ENCODE measurements at places on chromosomes 16 and 17. TPM values are rescaled to one million over a fixed set of nuclear protein-coding genes. Genes with fewer than 3 reads are reported as not detected.

GRCh38 chr17:47254403-47254943 is 846 bp downstream of the ITGB3 start:
- no peak for DNase-seq

- DNase-seq = no peak
Observed at GRCh38 chr17:2852729-2853282, 56.6 kb downstream of the RAP1GAP2 start.

SLC13A2 gene
- 0.06 TPM for total RNA-seq

DNA sequence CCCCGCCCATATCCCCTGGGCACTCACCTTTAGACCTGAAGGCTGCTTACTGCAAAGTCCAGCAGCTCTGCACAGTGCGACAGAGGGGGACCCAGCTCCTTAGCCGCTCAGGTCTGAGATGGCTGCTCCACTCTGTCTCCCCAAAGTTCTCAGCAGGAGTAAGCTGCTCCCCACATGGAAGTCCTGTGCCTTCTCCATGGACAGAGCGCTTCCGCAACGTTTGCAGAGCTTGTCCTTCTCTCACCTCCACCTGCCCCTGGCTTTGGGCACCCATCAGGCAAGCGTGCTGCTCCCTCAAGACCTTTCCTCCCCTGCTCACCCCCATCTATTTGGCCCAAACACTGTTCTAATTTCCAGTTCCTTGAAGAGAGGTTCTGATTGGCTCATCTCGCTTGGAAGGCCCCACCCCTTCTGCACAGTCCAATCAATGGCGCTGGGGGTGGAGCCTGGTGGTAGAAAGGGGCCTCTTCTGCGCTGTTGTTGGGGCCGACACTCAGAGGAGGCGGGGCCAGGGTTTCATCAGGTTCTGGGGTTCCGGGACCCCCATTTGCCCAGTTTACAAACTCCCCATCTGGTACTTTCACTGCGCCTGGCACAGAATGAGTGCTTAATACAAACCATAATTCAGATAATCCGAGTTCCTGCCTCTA is 137.2 kb downstream of the CYLD start:
- DNase-seq = no peak

- DNase-seq = no peak
Observed at GRCh38 chr17:7098802-7099459, 15.7 kb downstream of the ASGR2 start.

GRCh38 chr16:56405977-56406672 is 19.2 kb downstream of the AMFR start:
- no peak for DNase-seq

BAIAP3 gene
- 30.1 TPM for total RNA-seq

NPTX1 gene
- 19.4 TPM for total RNA-seq

ZC3H7A gene
- 66.0 TPM for total RNA-seq

CASKIN2 gene
- 14.5 TPM for total RNA-seq

DNA sequence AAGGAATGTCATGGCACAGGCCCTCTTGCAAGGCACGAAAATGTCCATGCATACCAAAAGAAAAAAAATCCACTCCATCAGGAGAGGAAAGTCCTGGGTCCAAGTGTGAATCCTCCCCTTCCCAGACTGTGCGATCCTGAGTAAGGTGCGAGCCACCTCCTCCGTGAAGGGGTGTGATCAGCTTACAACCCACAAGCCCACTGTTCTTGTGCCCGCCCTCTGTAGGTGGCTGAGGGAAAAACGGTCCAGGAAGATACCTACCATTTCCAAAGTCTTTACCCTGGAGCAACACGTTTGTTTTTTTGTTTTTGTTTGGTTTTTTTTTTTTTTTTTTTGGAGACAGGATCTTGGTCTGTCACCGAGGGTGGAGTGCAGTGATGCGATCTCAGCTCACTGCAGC is 116.5 kb downstream of the ZNF423 start:
- DNase-seq = no peak

RABEP2 gene
- 19.6 TPM for total RNA-seq

DNA sequence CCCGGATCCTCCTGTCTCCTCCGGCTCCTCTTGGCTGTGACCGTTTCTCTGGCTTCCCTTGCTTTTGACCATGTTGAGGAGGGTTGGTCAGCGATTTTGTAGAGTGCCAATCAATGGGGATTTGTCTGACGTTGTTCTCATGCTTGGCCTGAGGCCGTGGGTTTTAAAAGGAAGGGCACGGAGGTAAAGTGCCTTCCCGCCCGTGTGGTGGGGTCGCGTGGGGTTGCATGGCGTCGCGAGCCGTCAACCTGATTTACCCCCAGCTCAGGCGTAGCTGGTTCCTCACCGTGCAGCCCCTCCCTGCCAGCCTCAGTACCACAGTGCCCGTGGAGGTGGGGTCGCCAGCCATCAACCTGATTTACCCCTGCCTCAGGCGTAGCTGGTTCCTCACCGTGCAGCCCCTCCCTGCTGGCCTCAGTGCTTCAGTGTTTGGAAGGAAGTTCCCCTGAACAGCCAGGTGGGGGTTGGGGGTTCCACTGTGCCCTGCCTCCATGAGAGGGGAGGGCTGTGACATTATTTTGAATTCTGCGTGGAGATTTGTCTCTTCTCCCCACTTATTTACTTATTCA is 5.0 kb downstream of the TPSAB1 start:
- DNase-seq = no peak

DNA sequence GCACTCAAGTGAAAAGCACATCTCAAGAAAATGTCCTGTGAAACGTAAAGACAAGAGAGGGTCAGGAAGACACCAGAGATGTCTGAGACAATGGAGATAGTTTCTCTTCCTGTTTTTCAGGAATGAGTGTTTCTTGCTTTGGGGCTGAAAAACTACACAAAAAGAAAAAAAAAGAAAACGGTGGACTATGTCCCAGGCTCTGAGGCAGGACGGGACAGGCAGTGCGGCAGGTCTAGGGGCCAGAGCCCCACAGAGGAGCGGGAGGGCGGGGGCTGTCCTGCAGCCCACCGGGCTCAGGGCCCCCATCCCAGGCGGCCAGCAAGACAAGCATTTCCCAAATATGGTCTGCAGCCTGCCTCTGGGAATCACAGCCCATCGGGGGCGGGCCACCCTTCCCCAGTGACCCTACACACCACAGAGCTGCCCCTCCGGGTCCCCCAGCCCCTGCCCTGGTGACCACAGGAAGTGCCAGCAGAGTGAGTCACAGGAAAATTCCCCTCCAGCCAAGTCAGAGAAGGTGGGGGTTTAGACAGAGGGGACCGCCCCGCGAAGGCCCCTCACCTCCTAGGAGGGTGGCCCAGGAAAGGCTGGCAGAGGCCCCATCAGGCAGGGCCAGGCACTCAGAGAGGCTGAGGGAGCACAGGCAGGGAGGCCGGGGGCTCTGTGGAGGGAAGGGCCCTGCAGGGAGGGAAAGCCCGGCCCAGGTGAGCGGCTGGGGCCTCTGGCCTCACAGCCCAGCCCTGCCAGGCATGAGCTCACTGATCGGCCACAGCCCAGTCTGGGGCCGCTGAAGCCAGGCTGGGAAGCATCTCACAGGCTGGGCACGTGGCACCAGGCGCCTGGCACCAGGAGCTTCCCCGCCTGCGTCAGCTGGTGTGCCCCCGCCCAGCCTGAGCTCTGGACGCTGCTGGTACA is 6.3 kb downstream of the BCAR1 start:
- DNase-seq = no peak

FBXW10 gene
- 0.40 TPM for total RNA-seq

FGF11 gene
- total RNA-seq = 25.7 TPM

FBXL16 gene
- 7.4 TPM for total RNA-seq

TNFRSF17 gene
- 0.22 TPM for total RNA-seq

EXOC3L1 gene
- 2.3 TPM for total RNA-seq

DNA sequence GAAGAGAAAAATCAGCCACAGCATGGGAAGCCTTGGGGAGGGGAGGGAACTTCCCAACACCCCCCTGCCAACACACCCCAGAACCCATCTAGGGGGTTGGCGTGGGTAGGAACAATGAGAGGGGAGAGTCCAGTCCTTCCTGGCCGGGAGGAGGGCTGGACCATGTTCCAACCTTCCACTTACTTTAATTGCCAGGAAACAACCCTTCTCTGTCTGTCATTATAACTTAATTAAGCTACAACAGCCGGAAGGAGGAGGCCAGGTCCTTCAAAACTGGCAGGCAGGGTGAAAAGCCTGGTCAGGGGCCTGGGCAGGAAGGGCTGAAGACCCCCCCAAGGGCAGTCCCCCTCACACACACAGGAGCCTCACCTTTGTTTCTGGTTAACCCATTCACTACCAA is 447.0 kb downstream of the SOX9 start:
- DNase-seq = no peak

AGRP gene
- total RNA-seq = not detected

DNA sequence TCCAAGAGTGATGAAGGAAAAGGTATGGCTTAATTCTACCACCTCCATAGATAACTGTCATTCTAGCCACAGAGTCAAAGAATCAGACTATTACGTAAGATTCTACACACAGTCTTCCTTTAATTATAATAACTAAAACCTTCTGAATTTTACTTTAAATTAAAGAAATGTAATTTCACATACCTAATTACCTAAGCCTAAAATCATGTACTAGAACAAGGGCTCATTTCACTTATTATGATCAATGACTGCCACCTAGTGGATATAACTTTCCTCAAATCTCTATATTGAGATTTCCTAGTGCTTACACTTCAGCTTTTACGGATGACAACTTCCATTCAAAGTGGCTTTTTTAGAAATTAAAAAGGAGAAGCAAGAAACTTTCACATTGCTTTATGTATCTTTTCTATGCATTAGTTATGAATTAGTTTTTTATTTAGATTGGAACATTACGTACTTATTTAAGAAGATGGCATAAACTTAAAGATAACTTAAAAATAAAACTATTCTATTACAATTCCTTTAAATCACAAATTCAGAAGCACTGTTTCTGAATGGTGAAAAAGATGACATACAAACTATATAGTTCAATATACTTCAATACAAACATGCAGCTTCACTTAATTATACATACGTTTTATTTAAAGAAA is 18.2 kb upstream of the ABCA10 start:
- DNase-seq = peak; percentile 43

DNA sequence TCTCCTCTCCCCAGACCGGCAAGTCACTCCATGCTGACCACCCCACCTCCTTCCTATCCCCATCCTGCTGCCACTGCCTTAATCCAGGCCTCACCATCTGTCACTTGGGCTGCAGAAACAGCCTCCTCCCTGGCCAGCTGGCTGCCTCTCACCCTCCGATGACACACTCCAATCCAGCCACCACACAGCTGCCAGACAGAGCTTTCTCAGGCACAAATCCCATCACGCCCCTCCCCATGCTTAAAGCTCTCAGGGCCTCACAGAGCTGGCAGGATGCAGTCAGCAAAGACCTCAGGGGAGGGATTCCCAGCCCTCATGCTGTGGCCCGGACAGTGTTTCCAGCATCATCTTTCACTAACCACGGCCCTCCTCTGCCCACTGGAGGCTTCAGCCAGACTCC is 13.7 kb downstream of the CAMKK1 start:
- DNase-seq = no peak

KRTAP4-4 gene
- total RNA-seq = not detected

DNA sequence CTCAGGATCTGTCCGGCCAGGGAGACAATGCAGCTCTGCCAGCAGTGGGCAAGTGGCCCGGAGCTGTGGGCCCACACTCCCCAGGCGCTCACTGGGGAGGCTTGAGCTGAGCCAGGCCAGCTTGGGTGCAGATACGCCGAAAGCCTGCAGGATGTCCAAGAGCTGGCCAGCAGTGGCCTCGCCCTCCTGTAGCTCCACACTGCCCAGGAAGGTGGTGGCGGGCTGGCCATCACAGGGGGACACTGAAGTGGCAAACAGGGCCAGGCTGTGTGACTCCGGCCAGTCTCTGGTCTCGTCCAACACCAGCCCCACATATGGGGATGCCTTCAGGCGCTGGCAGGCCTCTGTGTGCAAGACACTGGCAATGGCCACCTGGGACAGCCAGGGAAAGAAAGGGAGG is 9.6 kb downstream of the C17orf113 start:
- no peak for DNase-seq

DNA sequence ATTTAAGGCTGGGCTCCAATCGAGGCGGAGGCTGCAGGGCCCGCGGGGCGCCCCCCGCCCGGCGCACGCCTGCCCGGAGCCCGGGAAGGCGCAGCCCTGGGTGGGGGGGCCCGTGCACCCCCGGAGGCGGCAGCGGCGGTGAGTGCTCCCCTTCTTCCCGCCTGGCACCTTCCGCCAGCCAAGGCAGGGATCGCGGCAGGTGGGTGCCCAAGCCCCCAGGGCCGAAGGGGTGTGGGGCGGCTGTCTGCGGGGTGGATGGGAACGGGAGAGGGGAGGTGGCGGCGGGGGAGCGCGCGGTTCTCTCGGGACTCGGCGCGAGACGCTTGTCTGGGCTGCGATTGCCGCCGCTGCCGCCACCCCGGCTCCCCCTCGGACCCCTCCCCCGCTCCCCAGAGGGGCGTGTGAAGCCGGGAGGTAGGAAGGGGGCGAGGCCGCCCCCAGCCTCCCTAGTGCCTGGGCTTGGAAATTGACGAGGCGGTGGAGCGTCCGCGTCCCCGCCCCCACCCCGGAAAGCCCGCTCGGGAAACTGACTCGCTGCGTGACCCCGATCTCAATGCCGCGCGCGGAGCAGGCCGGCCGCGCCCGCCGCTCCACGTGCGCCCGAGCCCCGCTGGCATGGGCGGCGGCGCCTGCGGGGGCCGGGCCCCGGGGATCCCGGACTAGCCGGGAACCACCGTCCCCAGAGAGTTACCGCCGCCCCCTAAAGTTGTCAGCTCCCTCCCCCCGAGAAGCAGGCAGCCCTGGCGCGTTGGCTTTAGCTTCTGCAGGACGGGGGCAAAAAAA is 231.5 kb downstream of the MRTFB start:
- peak; percentile 53 for DNase-seq

- DNase-seq = no peak
Observed at GRCh38 chr16:86363057-86363490, 147.3 kb upstream of the FOXF1 start.

CDRT15 gene
- not detected for total RNA-seq

DNA sequence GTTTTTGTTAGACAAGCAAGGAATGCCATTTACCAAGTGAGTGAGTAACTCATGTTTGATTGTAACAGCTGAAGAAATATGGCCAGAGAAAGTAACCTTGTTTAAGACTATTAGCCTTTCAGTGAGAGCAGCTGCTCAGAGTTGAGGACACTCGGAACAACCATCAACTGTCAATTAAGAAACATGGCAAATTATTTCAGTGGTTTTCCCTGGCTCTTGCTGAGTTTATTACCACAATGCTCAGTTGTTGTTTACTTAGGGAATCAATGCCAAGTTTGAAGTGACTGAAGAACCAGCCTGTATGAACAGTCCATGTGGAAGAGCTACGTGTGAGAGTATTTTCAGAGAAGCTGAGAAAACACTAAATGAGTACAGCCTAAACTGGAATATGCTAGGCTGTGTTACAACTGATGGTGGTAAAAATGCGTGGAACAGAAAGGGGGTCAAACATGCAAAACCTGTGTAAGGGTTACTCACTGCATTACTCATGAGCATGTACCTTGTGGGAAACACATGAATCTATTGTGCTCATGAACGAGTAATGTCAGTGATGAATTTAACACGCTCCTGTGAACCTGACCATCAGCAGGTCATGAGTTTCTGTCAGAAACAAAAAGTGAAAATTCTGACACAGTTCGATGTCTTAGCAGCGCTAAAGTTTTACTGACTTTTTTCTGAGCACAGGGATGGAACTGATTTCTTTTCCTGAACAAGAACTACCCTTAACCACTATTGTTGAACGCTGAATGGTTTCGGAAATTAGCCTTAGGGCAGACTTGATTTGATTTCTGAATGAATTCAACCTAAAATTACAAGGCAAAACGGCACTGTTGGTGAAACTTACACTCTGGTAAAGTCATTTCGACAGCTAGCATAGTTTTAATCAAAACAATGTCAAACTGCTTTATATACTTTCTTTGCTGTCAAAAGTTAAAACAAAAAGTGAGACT is 33.5 kb downstream of the GNA13 start:
- DNase-seq = no peak

- no peak for DNase-seq
Observed at GRCh38 chr17:68867759-68868516, 87.3 kb downstream of the ABCA8 start.

- no peak for DNase-seq
Observed at GRCh38 chr16:85185303-85186100, 73.2 kb upstream of the CIBAR2 start.
